Ovary (tissue), 10 donors: ENCODE measurements at places on chromosomes 7 and 10. TPM values are rescaled to one million over a fixed set of nuclear protein-coding genes. Genes with fewer than 3 reads are reported as not detected.

The C10orf143 gene
- total RNA-seq, result 3.2 TPM

The FBXL13 gene
- total RNA-seq, result 8.1 TPM

- no peak overlapping the region for H3K27ac ChIP-seq
- H3K36me3 ChIP-seq, result no peaks in the 10 kb centered on the region
- no peak overlapping the region for H3K4me3 ChIP-seq
- H3K27me3 ChIP-seq, result no peaks in the 10 kb centered on the region
These were observed 11.3 kb upstream of the ADAM8 start for GRCh38 chr10:133287832-133288500.

The PKD1L1 gene
- 0.48 TPM for total RNA-seq

The EPHB4 gene
- 109 TPM for total RNA-seq

GRCh38 chr7:83640731-83641537 is 8.0 kb downstream of the SEMA3E start:
- H3K36me3 ChIP-seq, result no peaks in the 10 kb centered on the region
- no peaks in the 10 kb centered on the region for H3K4me1 ChIP-seq
- H3K27ac ChIP-seq, result no peak overlapping the region
- H3K4me3 ChIP-seq, result no peak overlapping the region
- no peak for DNase-seq

- no peak overlapping the region for H3K27ac ChIP-seq
- H3K4me1 ChIP-seq, result peaks cover under 1% of the 10 kb centered on the region
- H3K36me3 ChIP-seq, result no peaks in the 10 kb centered on the region
- no peak overlapping the region for H3K4me3 ChIP-seq
- no peaks in the 10 kb centered on the region for H3K27me3 ChIP-seq
These were observed 288.0 kb upstream of the PITRM1 start for GRCh38 chr10:3460420-3461128.

The DNAJC12 gene
- total RNA-seq, result 17.5 TPM

DNA sequence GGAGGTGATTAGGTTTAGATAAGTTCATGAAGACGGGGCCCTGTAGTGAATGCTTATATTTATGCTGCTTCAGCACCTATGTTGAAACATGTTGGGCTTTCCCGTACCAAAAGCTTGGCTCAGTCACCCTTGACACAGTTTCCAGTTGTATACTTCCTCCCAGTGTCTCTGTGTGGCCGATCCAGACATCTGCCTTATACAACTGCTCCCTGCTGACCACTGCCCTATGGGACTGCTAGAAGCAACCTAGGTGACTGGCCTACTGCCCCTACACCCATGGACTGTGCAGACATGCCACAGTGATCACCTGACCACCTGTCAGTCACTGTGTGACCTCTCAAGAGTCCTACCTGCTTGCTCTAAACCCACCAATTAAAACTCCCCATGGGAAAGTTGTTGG is 22.6 kb upstream of the TSPAN13 start:
- DNase-seq, result no peak
- no peaks in the 10 kb centered on the region for H3K27me3 ChIP-seq
- H3K36me3 ChIP-seq, result no peaks in the 10 kb centered on the region
- no peak overlapping the region for H3K4me3 ChIP-seq
- H3K27ac ChIP-seq, result no peak overlapping the region

DNA sequence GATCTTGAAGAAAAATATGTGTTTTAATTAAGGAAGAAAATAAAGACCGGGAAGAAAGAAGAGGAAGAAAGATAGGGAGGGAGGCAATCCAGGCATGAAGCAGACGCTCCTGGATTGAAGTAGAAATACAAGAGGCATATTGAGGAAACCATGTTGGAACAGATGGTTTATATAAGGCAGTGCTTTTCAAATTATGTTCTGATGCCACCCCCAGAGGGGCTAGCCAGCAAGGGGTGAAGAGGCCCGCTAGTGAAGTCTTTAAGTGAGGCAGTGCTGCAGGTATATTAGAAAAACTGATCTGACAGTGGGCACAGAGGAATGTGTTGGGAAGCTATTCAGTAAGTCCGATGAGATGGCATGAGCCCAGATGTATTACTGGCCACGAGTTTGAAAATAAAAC is 40.1 kb downstream of the REEP3 start:
- no peaks in the 10 kb centered on the region for H3K27me3 ChIP-seq
- H3K27ac ChIP-seq, result no peak overlapping the region
- DNase-seq, result no peak
- no peak overlapping the region for H3K4me3 ChIP-seq

DNA sequence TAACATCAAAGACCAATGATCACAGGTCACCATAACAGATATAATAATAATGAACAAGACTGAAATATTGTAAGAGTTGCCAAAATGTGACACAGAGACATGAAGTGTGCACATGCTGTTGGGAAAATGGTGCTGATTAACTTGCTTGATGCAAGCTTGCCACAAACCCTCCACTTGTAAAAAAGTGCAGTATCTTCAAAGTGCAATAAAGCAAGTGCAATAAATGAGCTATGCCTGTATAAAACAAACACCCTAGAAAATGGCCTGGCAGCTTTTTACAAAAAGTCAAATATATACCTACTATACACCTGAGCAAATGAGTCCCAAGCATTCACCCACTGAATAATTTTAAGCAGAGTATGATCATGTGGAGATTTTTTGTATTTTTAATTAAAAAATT is 9.7 kb upstream of the CCDC7 start:
- no peaks in the 10 kb centered on the region for H3K36me3 ChIP-seq
- no peak for DNase-seq
- no peaks in the 10 kb centered on the region for H3K27me3 ChIP-seq
- no peak overlapping the region for H3K4me3 ChIP-seq

GRCh38 chr10:60236869-60237524 is 152.7 kb downstream of the ANK3 start:
- no peaks in the 10 kb centered on the region for H3K27me3 ChIP-seq
- no peaks in the 10 kb centered on the region for H3K36me3 ChIP-seq
- H3K4me1 ChIP-seq, result peaks cover 4% of the 10 kb centered on the region
- no peak for DNase-seq
- H3K27ac ChIP-seq, result no peak overlapping the region

DNA sequence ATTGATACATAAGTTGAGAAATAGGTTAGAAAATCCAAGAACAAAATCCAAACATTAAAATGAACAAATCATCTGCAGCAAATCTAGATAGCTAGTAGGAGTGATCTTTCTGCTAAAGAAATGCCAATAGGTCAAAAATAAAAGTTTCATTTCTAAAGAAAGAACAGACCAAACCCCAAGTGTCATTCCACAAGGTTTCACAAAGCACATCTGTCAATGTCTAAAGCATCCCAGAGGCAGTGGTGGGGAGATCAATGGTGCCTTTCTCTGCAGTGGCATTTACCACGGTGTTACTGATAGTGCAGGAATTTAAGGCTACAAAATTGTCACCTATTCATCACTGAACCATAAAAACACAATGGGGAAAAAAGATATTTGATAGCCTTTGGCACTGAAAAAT is 147.9 kb downstream of the PARD3 start:
- no peaks in the 10 kb centered on the region for H3K27me3 ChIP-seq
- DNase-seq, result no peak
- H3K27ac ChIP-seq, result no peak overlapping the region

DNA sequence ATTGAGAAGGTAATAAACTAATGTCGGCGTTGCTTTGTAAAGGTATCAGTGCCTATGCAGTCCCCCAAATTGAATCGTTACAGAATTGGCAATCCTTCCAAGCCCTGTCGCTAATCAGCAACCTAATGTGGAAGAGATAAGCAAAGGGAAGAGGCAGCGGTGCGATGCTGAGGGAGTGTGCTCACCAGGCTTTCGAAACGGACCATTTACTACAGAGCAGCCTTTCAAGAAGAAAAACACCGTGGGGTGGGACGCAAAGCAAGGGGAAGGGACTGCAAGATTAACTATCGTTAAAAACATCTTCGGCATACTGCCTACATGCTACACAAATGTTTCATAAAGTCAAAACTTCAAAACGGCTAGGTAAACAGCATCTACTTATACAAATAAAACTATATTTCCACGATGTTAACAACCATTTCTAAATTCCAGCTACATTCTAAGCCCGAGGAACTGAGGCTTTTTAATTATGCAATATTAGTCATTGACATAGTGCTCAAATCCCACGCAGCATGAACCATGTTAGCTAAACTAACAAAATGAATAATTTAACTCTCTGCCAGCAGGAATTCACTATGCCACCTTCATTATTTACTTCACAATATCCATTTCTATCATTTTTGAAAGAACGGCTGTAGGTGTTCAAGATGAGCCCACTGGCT is 85.2 kb downstream of the CHCHD3 start:
- no peaks in the 10 kb centered on the region for H3K27me3 ChIP-seq
- H3K27ac ChIP-seq, result no peak overlapping the region
- no peak overlapping the region for H3K4me3 ChIP-seq
- H3K4me1 ChIP-seq, result peaks cover 4% of the 10 kb centered on the region

- H3K4me1 ChIP-seq, result peaks cover 16% of the 10 kb centered on the region
- no peak for DNase-seq
- H3K27me3 ChIP-seq, result no peaks in the 10 kb centered on the region
These were observed 20.8 kb downstream of the LDB3 start for GRCh38 chr10:86689146-86689545.

- no peak for DNase-seq
- no peak overlapping the region for H3K27ac ChIP-seq
- H3K36me3 ChIP-seq, result no peaks in the 10 kb centered on the region
- no peaks in the 10 kb centered on the region for H3K4me1 ChIP-seq
These were observed 775.3 kb upstream of the POM121L12 start for GRCh38 chr7:52260046-52260665.

The DYDC2 gene
- total RNA-seq, result 0.87 TPM

The SKIDA1 gene
- total RNA-seq, result 3.1 TPM

GRCh38 chr7:80449836-80450235 is 62.0 kb downstream of the GNAT3 start:
- H3K27me3 ChIP-seq, result no peaks in the 10 kb centered on the region
- H3K4me3 ChIP-seq, result no peak overlapping the region
- no peaks in the 10 kb centered on the region for H3K4me1 ChIP-seq
- H3K27ac ChIP-seq, result no peak overlapping the region

- no peaks in the 10 kb centered on the region for H3K36me3 ChIP-seq
- peaks cover 14% of the 10 kb centered on the region for H3K4me1 ChIP-seq
These were observed at the start of gene FBXO24 for GRCh38 chr7:100586266-100587025. Gene FBXO24 (plus strand): TSS chr7:100586328. CDS start chr7:100586626, 298 bp downstream.
